Activated effector memory CD4-positive, alpha-beta T cell treated with anti-CD3 and anti-CD28 coated beads, Interleukin-2, amount 50 U/mL, for 16 hours (primary cell): ENCODE measurements at places on chromosomes 4 and X.

GRCh38 chr4:15868111-15868510, 70.4 kb downstream of the FGFBP1 start:
- no peak for DNase-seq

GRCh38 chr4:4386736-4387392, at the start of gene NSG1:
Gene NSG1, plus strand, starts transcription at chr4:4387102. Its CDS starts 528 bp downstream, at chr4:4387630.
- DNase-seq, result peak; percentile 76

DNA sequence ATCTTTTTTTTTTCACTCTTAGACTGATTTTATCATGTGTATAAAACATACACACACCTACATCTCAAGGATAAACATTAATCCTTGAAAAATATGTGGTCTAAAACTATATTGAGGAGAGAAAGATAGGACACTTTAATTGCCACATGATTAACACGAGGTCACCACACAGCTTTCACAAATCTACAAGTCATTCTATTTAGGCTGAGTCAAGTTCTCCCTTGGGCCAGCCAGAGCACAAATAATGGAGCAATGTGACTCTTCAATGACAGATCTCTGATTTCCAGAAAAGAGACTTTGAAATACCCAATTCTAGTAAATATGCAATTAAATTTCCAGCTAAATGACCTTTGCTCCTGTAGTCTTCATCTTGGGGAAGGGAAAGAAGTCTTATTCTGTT, 12.9 kb upstream of the ADH4 start:
- DNase-seq, result no peak

DNA sequence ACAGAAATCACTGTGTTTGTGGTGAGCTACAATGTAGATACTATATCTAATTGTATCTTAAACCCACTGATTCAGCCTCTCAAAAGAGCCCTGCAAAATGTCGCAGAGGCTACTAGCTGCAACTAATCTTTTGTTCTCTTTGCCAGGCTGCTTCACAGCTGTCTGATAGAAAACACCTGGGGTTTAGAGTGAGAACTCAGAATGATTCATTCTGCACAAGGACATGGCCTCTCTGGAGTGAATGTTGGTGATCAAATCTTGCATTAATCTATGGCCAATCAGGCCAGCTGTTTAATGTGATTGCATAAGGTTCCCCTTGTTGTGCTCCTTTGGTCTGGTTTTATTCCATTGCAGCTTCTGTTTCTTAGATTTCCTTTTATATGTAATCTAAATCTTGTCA, 100.3 kb downstream of the EMCN start:
- DNase-seq, result no peak

DNA sequence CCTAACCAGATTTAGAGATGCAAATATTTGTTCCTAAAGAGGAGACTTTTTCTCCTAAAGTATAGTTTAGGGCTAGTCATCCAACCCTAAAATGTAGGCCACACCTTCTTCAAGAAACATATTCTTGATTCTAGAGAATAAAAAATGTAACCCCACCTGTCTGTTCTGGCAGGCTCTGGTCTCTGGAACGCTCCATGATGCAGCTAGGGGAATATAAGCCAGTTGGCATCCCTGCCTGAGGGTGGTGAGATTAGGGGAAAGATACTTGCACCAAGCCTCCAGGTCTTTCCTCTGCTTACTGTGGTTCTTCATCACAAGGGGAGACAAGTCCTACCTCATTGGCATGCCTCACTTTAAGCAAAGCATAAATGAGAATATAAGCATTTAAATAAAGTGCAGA, 21.2 kb upstream of the TBC1D9 start:
- DNase-seq, result no peak

DNA sequence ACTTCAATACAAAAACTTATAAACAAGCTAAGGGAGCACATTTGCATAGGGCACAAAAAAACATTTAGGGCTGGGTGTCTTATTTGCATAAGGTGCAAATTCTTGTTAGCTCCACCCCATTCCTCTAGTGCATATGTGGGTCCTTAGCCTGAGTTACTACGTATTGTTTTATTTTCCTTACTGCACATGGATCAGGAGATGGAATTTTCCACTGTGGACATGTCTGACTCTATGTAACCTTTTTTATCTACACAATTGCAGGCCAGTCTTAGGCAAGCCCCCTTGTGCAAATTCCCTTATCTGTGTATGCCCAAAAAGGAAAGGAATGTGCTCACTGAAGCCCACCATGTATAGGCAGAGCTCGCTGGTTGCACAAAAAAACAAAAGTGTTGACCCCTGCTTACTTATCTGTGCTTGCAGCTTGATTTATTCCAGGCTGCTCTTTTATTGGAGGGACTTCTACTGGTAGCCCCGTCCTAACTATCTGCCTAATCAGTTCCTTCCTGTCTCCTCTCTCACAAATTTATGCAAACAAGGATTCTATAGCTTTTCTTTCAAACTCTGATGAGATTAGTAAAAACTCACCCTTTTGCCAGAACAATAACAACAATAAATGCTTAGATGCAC, 359.0 kb upstream of the MAGEB16 start:
- DNase-seq, result no peak

DNA sequence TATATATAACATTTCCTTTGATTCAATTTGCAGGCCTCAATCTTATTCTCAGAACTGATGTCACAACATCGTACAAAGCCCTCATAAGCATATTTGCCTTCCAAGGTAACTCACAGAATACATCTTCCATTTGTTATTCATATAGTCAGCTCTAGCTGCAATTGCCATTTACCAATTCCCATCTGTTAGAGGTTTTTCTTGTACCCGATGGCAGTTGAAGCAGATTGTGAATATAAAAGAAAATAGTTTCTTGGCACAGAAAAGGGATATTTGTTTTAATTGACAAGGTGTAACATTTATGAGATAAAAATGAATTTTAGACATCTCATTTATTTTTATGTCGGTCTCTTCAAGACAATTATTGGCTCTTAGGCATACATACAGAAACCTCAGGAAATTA, 311.3 kb downstream of the TRIML1 start:
- no peak for DNase-seq

- DNase-seq, result no peak
These were observed 370.0 kb downstream of the GPAT3 start for GRCh38 chr4:83905952-83906351.

- DNase-seq, result no peak
These were observed 19.7 kb downstream of the CENPI start for GRCh38 chrX:101117701-101118100.

DNA sequence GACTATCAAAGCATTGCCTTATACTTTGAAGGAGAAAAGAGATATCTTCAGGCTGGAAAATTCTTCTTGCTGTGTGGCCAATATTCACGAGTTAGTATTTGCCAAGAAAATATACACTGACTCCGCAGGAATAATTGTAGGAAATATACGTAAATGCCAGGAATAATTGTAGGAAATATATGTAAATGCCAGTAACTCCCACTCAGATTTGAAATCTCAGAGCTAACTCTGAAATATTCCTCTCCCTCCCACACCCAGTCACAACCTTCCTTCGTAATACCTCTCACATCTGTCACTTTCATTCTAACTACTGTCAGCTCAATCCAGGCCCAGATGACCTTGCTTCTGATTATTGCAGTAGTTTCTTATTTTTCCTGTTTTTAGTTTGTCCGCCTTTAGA, 73.5 kb downstream of the WDR19 start:
- DNase-seq, result no peak

- DNase-seq, result no peak
These were observed 255.7 kb upstream of the RPS6KA3 start for GRCh38 chrX:20522420-20522819.

DNA sequence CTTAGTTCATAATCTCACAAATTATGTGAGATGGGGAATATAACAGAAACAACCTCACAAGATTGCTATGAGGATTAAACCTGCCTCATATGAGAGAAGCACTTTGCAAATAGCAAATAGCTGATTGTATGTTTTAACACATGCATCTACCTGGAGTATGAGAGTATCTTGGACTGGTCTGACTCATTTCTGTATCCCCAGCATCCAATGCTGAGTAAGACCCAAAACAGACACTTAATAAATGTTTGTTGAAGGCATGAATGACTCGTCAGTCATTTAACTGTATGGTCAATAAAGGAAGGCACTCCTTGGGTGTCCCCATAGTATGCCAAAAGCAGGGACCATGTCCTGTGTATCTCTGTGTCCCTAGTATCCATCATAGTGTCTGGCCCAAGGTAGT, 350.9 kb upstream of the F9 start:
- no peak for DNase-seq

DNA sequence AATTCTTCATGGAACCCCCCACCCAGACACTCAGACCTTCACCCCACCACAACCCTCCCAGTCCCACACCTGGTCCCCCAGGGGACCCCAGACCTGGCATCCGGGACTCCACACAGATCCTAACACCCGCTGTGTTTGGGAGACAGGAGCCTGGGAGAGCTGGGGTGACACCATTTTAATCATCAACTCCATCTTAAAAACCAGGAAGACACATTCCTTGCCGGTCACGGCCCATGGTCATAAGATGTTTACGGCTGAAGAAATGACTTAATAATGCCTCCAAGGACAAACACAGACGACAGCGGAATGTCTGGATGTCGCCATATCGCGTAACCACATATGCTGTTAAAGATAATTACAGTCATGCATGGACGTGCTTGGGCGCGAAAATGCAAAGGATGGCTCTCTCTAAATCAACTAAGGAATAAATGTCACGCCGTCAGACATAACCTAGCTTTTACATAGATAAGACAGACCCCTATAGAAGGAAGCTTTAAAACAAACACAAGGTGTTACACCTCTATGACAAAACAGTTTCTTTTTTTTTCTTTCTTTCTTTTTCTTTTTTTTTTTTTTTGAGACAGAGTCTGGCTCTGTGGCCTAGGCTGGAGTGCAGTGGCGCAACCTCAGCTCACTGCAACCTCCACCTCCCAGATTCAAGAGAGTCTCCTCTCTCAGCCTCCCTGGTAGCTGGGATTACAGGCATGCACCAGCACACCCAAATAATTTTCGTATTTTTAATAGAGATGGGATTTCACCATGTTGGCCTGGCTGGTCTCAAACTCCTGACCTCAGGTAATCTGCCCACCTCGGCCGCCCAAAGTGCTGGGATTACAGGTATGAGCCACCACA, 2.1 kb upstream of the DHRSX start:
- peak; percentile 36 for DNase-seq

- DNase-seq, result no peak
These were observed 1049.0 kb upstream of the GRIA3 start for GRCh38 chrX:122135070-122135469.

- no peak for DNase-seq
These were observed 608.8 kb upstream of the BOD1L1 start for GRCh38 chr4:14236359-14236758.

DNA sequence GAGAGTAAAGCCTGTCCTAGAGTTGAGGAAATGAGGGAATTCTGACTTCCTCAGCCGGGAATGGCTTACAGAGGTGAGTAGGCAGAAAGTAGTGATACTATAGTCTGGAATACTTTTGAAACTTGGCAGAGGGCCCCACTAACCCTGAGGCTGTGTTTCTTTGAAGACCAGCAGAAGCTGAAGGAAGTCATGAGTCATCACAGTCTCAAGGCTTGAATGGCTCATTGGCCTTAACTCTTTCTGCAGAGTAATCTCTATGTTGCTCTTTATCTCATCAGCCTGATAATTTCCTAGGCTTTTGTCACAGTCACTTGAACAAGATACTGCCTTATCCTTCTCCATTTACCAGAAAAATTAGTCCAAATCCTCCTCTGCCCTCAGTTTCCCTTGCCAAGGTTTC, 80.8 kb downstream of the ANKRD50 start:
- no peak for DNase-seq

DNA sequence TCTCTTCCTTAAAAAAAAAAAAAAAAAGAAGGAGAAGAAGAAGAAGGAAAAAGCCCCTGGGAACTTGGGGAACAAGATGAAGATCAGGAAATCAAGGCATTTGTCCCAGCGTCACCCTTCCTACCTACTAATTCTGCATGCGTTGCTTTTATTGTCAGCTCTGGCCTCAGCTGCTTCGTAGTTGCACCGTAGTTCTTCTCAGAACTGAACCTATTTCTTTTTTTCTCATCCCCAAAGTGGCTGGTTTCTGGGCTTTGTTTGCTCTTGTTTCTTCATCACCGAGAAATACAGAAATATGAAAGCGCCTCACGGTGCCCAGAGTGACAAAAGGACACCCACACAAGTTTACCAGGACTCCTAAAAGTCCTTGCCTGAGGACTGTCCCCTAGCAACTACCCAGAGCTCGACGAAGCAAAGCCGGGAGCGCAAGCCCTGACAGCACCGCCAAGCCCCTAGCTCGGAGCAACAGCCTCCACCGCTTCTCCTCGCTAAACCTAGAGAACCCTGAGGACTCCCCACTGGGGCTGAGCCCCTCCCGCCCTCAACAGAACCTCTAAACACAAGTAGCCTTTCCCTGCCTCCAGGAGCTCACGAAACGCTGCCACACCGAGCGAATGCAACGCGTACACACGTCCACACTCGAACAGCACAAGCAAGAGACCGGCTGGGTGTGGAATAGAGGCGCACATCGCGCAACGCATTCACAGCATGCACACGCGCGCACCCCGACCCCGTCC, 710 bp downstream of the PRKG2 start:
- DNase-seq, result no peak

- peak; percentile 74 for DNase-seq
These were observed 51.1 kb downstream of the SCML1 start for GRCh38 chrX:17788439-17788838.

GRCh38 chr4:88737307-88737941, 39.8 kb upstream of the NAP1L5 start:
- DNase-seq, result no peak

DNA sequence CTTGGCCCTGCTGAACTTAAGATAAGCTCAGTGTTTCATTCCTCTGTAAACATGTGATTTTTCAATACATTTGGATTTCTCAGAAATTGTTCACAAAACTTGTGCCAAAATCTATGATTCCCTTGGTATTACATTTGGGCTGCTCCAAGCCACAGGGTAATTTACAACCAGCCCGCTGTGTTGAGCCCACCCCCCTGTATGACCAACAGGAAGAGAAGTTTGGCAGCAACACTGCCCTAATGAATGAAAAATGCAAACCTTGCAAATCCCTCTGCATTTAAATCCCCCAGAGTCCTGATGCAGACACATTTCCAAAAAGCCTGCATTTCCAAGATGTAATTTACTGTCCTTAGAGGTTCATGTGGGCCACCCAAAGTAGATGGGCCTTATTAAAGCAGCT, 34.1 kb upstream of the GAB1 start:
- DNase-seq, result no peak
